ENCODE measurements at places on chromosomes 12 and 14.

GRCh38 chr14:74207943-74208342 lies 31.3 kb upstream of the VSX2 start:
- H3K4me1 ChIP-seq: no peaks in the 10 kb centered on the region
- H3K36me3 ChIP-seq: peaks cover 5% of the 10 kb centered on the region
- H3K27ac ChIP-seq: no peak overlapping the region

- no peaks in the 10 kb centered on the region for H3K27me3 ChIP-seq
- H3K4me1 ChIP-seq: peaks cover 35% of the 10 kb centered on the region
- peaks cover 9% of the 10 kb centered on the region for H3K36me3 ChIP-seq
- H3K27ac ChIP-seq: peak overlapping the region; percentile 88
Measured at GRCh38 chr12:101697930-101698799, 725 bp downstream of the CHPT1 start.

GRCh38 chr12:118603610-118604361 lies 227.4 kb downstream of the SUDS3 start:
- H3K27ac ChIP-seq: no peak overlapping the region
- H3K36me3 ChIP-seq: no peaks in the 10 kb centered on the region
- no peak overlapping the region for H3K4me3 ChIP-seq

- H3K36me3 ChIP-seq: no peaks in the 10 kb centered on the region
- H3K4me3 ChIP-seq: no peak overlapping the region
- H3K27me3 ChIP-seq: peaks cover 70% of the 10 kb centered on the region
Measured at GRCh38 chr12:3231399-3231876, 154.3 kb downstream of the TSPAN9 start.

DNA sequence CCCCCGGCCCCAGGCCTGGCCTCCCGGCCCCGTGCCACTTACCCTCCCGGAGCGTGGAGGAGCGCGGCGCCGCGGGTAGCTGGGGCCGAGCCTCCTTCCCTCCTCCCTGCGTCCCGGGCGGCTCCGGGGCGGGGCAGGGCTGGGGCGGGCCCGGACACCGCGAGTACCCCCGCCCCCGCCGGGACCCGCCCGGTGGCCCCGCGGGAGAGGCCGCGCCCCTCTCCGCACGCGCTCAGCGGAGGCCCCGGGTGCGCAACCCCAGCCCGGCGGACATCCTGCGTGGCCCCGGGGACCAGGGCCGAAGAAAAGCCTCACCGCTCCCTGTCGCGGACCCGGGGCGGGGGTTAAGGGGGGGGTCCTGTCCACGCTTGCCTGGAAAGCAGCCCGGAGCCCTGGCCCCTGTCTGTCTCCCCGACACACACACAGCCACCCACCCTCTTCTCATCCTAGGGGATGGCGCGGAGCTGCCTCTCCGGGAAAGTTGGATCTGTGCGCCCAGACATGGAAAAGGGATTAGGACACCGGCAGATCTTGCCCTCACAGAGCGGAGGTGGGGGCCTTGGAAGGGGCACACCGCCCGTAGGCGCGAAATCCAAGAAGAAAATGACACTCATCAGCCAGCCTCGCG lies at the start of gene SYNE3:
Gene SYNE3, minus strand, starts transcription at position 97 of the 628 bp plus-strand sequence. CDS start 40,829 bp downstream, outside the sequence.
- H3K36me3 ChIP-seq: peaks cover 20% of the 10 kb centered on the region
- H3K4me3 ChIP-seq: peak within 1 kb of the TSS; percentile 89
- peak within 1 kb of the TSS; percentile 95 for H3K27ac ChIP-seq
- no peaks in the 10 kb centered on the region for H3K27me3 ChIP-seq

DNA sequence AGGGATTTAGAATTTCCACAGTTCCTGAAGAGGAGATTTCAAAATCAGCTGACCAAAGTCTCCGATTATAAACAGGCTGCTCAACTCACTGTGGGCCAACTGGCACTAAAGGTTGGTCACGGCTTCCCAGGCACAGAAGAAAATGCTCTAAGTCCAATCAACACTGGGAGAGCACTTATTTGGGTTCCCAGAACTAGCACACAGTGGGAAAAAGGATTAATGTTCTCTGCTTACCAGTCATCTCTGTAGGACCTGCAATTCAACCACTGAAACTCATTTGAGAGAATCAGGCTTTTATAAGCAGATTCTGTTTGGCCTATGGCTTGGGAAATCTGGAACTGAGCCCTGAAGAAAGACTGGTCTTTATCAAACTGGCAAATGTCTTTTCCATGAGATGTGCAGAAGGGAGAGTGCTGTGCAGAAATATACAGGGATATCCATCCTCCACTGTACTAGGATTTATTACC lies 49.4 kb downstream of the ABCC9 start:
- peaks cover 5% of the 10 kb centered on the region for H3K27me3 ChIP-seq
- DNase-seq: no peak
- no peaks in the 10 kb centered on the region for H3K4me1 ChIP-seq
- H3K36me3 ChIP-seq: no peaks in the 10 kb centered on the region
- no peak overlapping the region for H3K4me3 ChIP-seq
- H3K27ac ChIP-seq: no peak overlapping the region

DNA sequence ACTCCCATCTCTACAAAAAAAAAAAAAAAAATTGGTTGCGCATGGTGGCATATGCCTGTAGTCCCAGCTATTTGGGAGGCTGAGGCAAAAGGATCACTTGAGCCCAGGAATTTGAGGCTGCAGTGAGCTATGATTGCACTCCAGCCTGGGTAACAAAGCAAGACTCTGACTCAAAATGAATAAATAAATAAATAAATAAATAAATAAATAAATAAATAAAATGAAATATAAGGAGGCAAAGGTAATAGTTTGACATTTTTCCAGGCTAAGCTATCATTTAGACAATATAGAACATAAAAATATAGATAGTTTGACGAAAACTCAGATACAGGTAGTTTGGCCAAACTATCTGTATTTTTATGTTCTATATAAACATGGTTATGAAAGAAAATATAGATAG lies 40.5 kb downstream of the ZCRB1 start:
- no peak overlapping the region for H3K4me3 ChIP-seq
- H3K27me3 ChIP-seq: peaks cover 30% of the 10 kb centered on the region
- no peaks in the 10 kb centered on the region for H3K4me1 ChIP-seq
- H3K36me3 ChIP-seq: no peaks in the 10 kb centered on the region
- H3K27ac ChIP-seq: no peak overlapping the region

- no peaks in the 10 kb centered on the region for H3K27me3 ChIP-seq
- peaks cover 22% of the 10 kb centered on the region for H3K4me1 ChIP-seq
- peak overlapping the region; percentile 83 for H3K4me3 ChIP-seq
- H3K27ac ChIP-seq: peak overlapping the region; percentile 83
- H3K36me3 ChIP-seq: peaks cover 13% of the 10 kb centered on the region
Measured at GRCh38 chr12:109092497-109093021, 713 bp downstream of the ALKBH2 start.

GRCh38 chr12:64633940-64634337 lies 23.6 kb downstream of the RASSF3 start:
- H3K27ac ChIP-seq: peak overlapping the region; percentile 66
- H3K4me1 ChIP-seq: peaks cover 49% of the 10 kb centered on the region
- DNase-seq: no peak
- H3K36me3 ChIP-seq: peaks cover 31% of the 10 kb centered on the region

DNA sequence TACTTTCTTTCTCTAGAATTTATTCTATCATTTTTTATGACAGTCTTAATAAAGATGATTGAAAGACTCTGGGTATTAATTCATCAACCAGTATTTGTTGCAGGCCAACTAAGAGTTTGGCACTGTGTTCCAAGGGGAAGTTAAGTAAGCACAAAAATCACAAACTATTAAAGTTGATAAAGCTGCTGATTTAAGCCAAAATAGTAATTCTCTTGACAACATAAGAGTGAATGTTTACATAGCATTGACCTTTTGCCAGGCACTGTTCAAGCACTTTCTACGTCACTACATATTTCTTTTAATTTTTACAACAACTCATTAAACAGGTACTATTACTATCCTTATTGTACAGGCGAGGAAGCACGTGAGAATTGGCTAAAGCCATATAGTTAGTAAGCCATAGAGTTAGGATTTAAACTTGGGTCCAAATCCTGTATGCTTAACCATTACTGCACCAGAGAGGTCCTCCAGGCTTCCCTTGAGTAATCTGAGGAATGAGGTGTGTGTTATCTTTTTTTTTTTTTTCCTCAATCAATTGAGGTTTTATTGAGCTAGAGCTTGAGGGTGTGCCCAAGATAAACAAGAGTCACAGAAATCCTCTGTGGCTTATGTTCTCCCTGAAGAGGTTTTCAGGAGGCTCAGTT lies 1009.6 kb downstream of the DIO2 start:
- no peak overlapping the region for H3K27ac ChIP-seq
- no peaks in the 10 kb centered on the region for H3K36me3 ChIP-seq
- no peaks in the 10 kb centered on the region for H3K4me1 ChIP-seq

DNA sequence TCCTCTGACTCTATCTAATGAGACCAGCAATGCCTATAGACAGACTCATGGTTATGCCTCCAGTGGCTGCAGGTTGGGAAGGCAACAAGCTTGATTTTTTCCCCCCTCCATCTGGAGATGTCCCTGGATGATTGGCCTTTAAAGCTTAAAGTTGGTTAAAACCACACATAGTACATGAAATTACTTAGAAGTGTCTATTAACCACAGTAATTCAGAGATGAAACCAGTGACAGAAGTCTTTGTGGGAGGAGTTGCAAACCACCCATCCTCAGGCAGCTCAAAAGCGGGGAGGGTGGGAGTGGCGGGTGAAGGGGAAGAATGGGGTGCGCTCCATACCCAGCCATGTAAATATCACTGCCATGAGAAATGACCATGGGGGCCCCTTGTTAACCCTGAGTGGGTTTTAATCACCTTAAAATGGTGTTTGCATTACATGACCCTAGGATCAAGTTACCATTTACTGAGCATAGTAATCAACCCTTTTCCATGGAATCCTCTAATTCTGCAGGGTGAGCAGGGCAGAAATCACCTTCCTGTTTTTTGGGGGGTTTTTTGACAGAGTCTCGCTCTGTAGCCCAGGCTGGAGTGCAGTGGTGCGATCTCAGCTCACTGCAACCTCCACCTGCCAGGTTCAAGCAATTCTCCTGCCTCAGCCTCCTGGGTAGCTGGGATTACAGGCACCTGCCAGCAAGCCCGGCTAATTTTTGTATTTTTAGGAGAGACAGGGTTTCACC lies 133.5 kb downstream of the FOXN3 start:
- peak overlapping the region; percentile 26 for H3K27ac ChIP-seq
- no peak for DNase-seq
- H3K27me3 ChIP-seq: no peaks in the 10 kb centered on the region
- H3K4me1 ChIP-seq: peaks cover 26% of the 10 kb centered on the region
- peak overlapping the region; percentile 4 for H3K4me3 ChIP-seq
- peaks cover 6% of the 10 kb centered on the region for H3K36me3 ChIP-seq

DNA sequence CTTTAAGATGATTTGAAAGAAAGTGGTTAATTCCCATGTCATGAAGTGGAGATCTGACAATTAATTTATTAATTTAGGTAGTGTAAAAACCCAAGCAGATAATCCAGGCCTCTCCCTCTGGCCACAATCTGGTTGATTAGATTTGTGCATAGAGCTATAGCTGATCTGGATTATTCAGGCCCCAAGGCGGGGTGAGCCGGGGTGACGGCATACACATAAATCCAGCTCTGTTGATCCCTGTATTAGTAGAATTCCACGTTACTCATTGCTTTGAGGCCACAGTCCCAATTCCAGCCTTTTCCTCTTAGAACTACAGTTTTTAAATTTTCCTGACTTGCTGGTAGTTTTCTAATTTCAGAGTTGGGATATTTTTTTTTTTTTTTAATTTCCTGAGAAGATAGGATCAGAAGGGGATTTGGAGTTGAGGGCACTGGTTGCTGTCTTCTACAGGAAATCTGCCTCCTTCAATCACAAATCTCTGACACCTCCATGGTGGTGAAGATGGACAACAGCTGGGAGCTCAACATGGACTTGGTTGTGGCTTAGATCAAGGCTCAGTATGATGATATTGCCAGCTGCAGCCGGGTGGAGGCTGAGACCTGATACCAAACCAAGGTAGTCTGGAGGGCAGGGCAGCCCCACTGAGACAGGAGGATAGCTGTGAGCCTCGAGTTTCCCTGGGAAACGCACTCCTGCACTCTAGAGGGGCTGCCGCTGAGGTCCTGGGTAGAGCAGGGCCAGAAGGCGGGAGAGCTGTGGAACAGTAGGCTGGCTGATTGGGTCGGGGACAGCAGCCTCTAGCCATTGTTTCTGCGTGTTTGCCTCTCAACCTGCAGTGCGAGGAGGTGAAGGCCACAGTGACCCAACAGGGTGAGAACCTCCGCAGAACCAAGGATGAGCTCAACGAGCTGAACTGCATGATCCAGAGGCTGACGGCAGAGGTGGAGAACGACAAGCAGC lies 19.4 kb downstream of the KRT85 start:
- peaks cover 5% of the 10 kb centered on the region for H3K36me3 ChIP-seq
- no peak overlapping the region for H3K27ac ChIP-seq
- no peak overlapping the region for H3K4me3 ChIP-seq
- H3K4me1 ChIP-seq: peaks cover 18% of the 10 kb centered on the region
- peaks cover 9% of the 10 kb centered on the region for H3K27me3 ChIP-seq

DNA sequence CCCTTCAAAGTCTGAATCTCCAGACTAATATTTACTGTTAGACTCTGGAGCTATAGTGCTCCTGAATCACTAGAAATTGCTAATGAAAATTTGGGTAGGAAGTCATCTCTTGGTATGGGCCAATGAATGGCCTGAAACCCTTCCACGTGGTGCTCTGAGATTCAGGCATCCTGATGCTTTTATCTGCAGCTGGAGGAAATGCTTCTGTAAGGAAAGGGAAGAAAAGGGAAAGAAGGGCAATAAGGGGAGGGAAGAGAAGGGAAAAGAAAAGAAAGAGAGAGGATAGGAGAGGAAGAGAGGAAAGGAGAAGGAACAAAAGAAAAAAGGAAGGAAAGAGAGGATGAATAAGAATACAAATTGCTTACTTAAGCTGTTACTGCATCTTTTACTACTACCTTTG lies 182.3 kb downstream of the GRIP1 start:
- H3K36me3 ChIP-seq: no peaks in the 10 kb centered on the region
- no peak overlapping the region for H3K27ac ChIP-seq
- DNase-seq: no peak
- H3K27me3 ChIP-seq: peaks cover 27% of the 10 kb centered on the region
- no peak overlapping the region for H3K4me3 ChIP-seq
- H3K4me1 ChIP-seq: no peaks in the 10 kb centered on the region

DNA sequence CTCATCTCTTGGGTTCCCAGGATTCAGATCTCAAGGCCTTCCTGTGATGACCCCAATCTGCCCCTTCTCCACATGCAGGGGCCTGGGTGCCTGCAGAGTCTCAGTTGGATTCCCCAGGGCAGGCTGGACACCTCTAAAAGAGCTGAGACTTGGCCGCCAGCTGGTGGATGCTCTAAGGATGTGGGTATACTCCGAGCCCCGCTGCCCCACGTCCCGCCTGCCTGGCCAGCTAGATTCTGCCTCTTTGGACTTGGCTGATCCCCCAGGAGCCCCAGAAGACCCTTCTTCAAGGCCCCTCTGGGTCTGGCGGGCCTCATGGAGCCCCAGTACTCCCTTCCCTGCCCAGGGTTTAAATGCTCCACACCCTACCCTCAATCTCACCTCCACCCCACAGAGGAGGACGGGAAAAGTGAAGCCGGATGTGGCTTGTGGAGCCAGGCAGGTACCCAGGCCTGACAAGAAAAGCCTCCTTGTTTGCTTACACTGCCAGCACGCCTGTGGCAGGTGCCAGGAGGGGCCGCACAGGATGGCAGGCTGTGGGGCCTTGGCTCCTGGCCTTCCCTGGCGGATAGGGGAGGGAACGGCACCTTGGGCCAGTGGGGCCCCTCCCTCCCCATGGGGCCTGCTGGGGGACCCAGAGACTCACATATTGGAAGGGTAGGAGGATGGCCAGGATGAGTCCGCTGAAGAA lies 15.1 kb downstream of the FAIM2 start:
- no peak overlapping the region for H3K4me3 ChIP-seq
- DNase-seq: no peak
- no peaks in the 10 kb centered on the region for H3K4me1 ChIP-seq
- H3K36me3 ChIP-seq: no peaks in the 10 kb centered on the region
- H3K27me3 ChIP-seq: peaks cover 69% of the 10 kb centered on the region
- no peak overlapping the region for H3K27ac ChIP-seq
